ENCODE measurements at places on chromosomes 4 and X.

- no peak for DNase-seq
These were observed 47.3 kb downstream of the STIM2 start for GRCh38 chr4:26907731-26908599.

GRCh38 chr4:139167774-139168444 is 9.1 kb downstream of the ELF2 start:
- no peak for DNase-seq

DNA sequence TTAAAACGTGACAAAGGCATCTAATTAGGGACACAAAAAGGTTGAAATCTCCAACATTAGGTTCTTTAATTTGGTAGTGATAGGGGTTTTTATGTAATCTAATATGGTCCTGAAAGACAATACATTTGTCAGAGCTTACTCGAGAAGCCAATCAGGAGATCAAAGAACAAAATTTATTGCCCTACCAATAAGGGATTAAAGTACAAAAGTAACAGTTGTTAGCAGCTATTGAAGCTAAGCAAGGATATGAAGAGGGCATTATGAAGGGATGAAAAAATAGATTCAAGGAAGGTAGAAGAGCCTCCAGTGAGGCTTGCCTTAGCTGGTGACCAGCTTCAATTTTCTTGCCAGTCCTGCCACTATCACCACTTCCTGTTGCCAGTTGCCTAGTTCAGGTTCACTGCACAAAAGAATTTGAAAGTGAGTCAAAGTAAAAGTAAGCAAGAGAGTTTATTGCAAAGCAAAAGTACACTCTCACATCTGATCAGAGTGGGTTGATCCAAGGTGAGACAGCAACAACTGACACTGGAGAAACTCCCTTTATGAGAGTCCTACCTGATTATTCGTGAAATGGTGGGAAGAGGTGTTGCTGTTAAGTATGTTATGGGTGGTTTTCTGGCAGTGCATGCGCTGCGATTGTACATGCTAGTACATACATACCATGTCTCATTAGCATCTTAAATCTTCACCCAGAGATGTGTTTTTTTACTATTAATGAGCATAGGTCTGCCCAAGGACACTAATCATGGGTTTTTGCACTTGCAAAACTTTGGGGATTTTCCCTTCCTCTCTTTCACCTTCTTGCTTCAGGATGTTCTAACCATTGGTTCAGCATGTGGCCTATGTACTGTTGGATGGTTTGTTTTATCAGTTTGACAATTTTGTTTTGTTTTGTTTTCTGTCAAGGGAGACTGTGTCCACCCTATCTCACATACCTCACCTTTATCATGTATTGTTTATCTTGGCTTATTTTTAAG is 263.2 kb upstream of the ITM2A start:
- DNase-seq, result no peak

DNA sequence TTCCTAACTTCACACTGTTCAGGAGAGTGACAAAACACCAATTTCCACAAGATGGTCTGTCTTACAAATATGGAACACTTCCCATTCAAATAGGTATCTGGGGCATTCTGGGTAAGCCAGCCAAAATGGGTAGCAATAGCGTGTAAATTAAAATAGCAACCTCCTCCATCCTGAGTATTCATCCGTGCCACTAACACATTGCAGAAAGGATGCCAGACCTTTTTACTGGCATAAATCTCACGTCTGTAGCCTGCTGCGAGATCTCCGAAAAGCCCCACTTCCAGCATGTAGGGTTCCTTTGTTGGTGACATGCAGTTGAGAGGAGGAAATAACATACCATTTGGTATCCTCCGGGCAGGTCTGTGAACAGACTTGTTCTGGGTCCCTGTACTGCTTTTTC is 52.7 kb upstream of the RAI2 start:
- DNase-seq, result no peak

GRCh38 chr4:182918791-182919302 is 1.7 kb upstream of the DCTD start:
- DNase-seq, result no peak

GRCh38 chr4:148069086-148069894 is 337.4 kb downstream of the ARHGAP10 start:
- DNase-seq, result no peak

DNA sequence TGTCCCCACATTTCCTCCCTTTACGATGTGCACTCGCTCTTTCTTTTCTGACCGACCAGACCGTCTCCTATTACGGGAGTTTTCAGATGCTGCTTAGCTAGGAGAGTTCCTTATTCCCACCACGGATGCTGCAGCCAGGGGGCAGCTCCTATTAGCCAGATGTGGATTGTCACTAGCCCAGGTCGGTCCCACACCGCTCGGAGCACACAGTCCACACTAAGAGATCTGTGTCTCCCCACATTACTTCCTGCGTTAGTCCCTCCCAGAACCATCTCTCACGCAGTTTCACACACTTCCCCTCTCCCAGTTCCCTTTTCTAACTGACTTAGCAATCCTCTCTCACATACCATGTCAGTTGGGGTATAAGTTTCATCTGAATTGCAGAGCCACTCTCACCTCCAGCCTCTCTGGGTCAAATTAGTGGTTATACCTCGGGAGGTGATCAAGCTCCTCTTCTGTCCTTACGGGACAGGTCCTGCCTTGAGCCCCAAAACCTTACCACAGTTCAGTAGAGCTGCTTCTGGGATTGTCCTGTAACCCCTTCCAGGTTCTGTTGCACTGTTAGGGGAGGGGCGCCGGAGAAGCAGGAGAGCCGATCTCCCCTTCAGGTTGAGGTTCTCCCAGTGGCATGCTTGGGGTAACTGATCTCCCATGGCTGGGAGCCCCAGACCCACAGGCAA is 28.2 kb downstream of the SULT1E1 start:
- DNase-seq, result no peak
